ENCODE measurements at places on chromosomes 2 and 18.

DNA sequence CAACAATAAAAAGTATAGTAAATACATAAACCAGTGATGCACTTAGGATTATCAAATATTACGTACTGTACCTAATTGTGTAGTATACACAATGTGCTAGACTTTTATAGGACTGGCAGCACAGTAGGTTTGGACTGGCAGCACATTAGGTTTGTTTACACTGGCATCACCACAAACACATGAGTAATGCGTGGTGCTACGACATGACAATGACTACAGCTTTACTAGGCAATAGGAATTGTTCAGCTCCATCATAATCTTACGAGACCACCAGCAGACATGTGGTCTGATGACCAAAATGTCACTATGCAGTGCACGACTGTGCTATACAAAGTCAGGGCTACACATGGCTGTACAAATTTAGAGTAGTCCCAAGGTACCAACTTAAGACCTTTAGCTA is 2.3 kb downstream of the MBOAT2 start:
- no peak for DNase-seq

- DNase-seq, result no peak
These were observed 105.2 kb downstream of the NETO1 start for GRCh38 chr18:72762515-72763122.

- DNase-seq, result no peak
These were observed 30.3 kb upstream of the DARS1 start for GRCh38 chr2:136015699-136016098.

- no peak for DNase-seq
These were observed 24.0 kb downstream of the RAX start for GRCh38 chr18:59249199-59249774.

GRCh38 chr2:241256168-241256545 is 59.3 kb downstream of the HDLBP start:
- no peak for DNase-seq

DNA sequence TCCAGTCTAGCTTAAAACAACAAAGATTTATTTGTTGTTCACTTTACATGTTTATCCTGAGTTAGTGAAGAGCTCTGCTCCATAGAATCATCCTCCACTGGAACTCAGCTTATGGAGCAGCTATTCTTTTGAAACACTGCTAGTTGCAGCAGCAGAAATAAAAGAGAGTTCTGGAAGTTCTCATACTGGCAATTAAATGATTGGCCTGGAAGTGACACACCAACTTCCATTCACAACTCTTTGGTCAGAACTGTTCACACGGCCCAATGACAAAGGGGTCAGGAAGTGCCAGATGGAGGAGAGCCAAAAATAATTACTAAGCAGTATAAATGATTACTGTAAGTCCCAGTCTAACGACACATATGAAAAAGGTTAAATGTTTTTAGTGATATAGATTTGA is 39.1 kb downstream of the FBXO11 start:
- no peak for DNase-seq

GRCh38 chr2:66489436-66489835 is 54.5 kb downstream of the MEIS1 start:
- no peak for DNase-seq

- no peak for DNase-seq
These were observed 28.0 kb upstream of the ARHGEF4 start for GRCh38 chr2:130808482-130809268.

DNA sequence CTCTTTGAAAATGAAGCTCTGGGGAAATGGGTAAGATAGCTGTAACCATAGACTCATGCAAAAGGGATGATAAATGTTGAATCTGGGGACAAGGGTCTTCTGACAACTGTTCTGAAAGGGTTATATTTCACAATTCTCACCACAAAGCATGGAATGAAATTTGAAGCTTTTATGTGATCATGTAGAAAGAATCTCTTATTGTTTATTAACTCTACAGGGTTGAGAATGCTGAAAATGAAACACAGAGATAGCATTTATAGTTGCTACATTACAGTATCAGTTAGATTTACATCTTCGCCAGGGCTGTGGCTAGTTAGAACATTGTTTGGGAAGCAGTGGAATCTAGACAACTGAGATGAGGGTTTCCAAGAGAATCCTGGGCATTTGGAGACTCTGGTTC is 97.4 kb upstream of the LHCGR start:
- DNase-seq, result no peak

DNA sequence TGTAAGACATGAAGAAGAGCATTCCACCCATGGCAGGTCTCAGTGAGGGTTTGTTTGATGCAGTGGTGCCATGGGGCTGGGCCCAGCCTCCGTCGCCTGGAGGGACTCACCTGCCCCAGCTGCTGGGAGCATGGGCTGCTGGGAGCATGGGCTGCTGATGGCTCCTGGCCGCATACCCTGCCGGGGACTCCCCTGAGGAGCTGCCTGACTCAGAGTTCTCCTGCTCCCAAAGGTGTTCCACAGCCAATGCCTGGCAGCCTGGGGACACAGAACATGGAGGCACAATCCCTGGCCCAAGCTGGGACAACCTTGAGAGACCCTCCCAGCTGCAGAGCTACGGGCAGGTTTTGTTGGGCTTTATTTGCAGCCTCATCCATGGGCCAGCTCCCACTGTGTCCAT is 108.4 kb downstream of the COPS8 start:
- DNase-seq, result no peak

DNA sequence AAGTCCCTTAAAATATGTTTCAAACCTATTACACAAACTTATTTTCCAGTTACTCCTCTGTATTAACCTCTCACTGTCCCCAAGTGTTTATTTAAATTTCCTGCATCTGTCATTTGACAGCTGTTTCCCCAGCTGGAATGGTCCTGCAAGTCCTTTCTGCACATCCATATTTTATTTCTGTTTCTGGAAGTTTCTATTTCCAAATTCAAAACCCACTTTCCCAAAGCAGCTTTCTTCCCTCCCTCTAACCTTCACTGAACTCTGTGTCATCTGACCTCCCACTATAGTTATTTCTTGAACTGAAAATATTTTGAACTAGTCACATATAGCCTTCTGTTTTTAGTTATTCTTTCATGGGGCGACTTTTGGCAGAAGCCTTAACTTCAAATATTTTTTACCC is 459.4 kb upstream of the MC4R start:
- no peak for DNase-seq

DNA sequence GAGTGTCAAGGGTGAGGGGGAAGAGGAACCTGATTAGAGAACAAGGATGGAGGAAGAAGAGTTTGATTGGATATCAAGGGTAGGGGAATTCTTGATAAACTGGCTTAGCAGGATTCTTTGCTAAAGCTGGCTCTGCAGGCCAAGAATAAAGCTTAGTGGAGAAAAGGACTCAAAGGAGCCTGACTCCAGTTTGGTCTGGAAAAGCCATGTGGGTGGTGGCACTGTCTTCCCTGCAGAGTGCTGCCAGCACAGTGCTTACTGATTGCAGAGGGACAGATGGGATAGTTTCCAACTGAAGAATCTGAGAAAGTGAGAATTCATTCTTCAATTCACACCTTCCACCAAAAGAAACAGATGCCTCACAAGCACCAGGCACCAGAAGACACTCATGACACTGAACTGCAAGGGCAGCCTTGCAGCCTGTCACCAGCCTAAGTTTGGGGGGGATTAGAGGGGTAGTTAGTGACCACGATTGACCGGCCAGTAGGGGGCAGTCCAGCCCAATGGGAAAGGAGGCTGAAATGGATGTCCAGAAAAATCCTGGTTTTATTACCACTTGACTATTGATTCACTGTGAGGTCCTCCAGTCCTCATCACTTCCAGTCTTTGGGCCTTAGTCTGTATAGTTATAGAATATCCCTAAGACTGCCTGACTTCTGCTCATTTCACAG is 334.5 kb downstream of the SMAD2 start:
- DNase-seq, result no peak

DNA sequence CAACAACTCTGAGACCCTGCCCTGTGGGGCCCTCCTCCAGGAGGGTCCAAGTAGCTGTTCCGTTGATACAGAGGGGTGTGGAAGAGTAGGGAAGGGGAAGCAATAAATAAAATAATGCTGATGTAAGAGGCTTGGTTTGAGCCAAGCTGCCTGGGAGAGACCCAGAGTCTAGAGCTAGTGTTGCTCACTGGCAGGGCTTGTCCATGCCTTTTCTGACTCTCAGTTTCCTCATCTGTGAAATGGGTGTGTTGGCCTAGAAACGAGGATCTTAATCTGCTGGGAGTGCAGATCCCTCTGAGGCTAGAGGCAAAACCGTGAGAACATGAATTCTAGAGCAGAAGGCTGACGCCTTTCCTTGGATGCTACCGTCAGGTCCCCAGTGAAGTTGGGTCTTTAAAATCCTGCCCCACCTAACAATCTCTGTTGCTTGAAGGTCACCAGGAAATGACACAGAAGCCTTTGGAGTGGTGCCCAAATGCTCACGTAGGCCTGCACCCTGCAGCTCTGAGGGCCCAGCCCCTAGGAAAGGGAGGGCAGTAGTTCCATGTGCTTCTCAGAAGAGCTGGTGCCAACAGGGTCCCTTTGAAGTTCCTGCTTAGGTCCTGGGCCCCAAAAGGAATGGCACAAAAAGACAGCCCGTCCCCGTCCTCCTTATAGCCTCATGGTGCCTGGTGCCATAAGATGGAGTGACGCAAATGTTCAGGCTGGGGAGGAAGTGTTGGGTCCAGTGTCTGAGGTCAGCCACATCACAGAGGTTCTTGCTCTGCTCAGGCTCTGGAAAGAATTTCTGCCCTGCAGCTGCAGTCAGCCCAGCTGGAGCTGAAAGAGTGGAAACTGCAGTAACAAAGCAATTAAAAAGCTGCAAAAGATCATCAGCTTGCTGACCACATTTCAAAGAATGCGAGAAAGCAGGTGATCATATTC is 73.2 kb upstream of the SMAD2 start:
- DNase-seq, result no peak

DNA sequence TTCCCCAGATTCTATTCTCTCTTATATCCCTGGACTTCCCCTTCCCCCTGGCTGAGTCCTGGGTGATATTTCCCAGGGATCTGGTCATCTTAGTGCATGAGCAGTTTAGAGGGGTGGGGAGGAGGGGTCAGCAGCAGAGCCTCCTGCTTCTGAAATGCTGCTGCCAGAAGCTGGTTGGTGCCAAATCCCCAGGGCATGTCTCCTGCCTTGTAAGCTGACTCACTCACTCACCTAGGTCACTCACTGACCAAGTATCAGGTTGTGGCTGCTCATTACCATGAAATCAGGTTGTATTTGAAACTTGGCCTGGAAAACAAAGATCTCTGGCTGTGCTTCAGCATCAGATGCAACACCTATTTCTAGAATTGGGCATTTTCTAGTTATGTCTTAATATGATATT is 14.3 kb downstream of the GPR39 start:
- DNase-seq, result no peak

DNA sequence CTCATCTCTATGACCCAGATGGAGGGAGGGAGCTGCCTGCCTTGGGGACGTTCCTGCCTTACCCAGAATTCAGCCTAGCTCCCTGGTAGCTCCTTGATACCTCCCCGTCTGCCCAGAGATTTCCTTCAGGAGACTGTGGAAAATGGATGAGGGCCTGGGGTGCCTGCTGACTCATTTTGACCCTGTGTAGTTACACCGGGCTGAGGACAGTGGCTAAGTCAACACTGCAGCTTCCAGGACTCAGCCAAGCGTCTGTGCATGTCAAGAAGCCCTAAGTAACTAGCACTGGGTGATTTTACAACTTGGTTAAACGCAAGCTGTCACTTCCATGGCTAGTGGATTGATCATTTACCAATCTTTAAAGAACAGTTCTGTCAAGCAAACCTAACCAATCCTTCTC is 23.3 kb upstream of the EPAS1 start:
- DNase-seq, result no peak

GRCh38 chr2:109582928-109583895 is 30.6 kb downstream of the SEPTIN10 start:
- no peak for DNase-seq

- DNase-seq, result no peak
These were observed 14.8 kb downstream of the TIMM21 start for GRCh38 chr18:74163019-74163660.

DNA sequence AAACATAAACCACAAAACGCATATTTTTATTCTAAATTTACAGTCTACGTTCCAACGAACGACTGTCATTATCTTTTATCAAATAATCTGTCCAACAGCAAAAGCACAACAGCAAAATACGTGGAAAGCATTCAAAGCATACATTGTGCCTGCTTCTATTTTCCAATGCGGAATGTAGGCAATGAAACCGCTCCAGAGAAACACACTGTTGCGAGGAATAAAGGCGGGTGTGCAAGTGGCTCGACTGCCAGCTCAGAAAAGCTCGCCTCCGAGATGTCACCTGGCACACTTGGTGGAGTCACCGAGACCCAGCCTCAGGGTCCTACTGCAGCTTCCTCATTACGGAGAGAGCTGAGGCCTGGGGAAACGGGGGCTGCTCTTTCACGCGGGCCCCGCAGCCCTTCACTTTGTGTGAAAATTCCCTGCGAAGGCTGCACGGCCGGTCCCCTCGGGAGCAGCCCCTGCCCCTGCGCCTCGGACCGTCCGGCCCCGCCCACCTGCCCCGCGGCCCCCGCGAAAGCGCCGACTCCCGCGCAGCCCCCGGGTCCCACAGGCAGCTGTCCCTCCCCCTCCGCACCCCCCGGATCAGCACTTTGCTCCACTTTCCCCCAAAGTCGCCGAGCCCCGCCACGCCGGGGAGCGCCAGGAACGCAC is 752 bp downstream of the MGAT4A start:
- peak; percentile 24 for DNase-seq

GRCh38 chr18:13366131-13366530 is 147.6 kb downstream of the LDLRAD4 start:
- DNase-seq, result no peak

GRCh38 chr18:60746491-60746890 is 373.9 kb upstream of the MC4R start:
- no peak for DNase-seq

- DNase-seq, result no peak
These were observed 99.6 kb downstream of the PTGR3 start for GRCh38 chr18:75109319-75109691.

DNA sequence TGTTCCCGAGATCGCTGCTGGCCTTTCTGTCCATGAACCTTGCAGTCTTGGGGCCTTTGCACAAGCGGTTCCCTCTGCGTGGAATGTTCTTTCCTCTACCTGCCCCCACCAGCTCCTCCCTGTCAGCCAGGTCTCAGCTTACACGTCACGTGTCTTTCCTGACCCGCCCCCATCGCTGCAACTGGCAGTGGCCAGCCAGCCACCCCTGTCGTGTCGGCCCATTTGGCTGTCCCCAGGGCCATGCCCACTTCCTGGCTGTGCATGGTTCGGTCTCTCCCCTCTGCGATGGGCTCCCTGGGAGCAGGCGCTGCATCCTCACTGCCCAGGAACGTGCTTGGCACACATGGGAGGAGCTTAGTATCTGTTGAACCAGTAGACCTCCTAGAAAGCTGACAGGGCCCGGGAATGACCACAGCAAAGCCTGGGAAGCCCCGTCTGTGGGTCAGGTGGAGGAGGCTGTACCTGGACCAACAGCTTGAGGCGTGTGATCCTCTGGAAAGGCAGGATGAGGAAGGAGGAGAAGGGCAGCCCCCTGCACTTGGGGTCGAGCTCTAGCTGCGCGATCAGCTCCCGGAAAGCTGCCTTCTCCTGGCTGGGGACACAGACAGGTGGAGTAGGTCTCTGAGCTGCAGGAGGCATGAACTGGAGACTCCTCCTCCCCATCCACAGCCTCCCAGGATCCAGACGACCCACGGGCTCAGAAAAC is 21.0 kb downstream of the SNORC start:
- no peak for DNase-seq
